Stimulated activated CD4-positive, alpha-beta T cell treated with anti-CD3 and anti-CD28 coated beads, Interleukin-15, amount 100 ng/mL, for 1 hour (primary cell): ENCODE measurements at places on chromosomes 4 and X.

DNA sequence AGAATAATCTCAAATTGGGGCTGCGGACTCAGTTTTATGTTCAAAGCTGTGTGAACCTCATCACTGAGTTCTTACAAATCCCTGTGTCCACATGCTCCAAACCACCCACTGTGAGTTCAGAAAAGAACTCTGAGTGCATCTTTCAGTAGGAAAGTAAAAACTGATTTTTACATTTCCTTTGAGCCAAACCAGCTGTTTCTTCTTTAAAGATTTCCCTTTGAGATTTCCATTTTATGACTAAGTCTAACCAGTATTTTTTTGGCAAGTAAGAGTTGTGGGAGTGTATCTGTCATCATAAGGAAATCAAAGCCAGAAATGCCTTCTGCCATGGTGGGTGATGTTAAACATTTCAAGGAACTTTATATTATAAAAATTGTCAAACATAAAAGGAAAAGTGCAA, 100.0 kb downstream of the TET2 start:
- DNase-seq, result no peak

DNA sequence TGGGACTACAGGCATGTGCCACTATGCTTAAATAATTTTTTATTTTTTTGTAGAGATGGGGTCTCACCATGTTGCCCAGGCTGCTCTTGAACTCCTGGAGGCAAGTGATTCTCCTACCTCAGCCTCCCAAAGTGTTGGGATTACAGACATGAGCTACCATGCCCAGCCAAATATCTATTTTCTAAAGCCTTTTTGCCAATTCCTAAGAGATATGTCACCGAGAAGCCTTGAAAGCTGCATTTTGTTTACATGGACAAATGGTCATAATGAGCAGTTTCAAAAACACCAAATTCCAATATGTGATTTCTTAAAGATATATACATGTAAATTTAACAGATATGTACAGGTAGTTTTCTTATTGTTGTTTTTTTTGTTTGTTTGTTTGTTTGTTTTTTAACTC, 33.0 kb upstream of the PGRMC2 start:
- no peak for DNase-seq

DNA sequence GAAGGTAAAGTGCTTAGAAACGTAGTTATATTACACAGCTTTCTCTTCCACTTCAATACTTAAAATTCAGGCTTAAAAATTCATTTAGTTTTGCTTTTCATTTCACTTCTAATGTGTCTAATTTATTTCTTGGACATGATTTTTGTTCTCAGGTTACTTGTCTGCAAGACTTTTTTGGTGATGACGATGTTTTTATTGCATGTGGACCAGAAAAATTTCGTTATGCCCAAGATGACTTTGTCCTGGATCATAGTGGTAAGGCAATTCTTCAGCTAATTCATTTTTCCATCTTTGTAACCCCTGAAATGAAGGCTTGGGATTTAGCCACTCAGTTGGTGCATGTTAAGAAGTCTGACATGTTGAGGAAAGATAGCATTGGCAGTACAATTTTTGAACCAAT, 114.7 kb downstream of the DCLK2 start:
- DNase-seq, result no peak

DNA sequence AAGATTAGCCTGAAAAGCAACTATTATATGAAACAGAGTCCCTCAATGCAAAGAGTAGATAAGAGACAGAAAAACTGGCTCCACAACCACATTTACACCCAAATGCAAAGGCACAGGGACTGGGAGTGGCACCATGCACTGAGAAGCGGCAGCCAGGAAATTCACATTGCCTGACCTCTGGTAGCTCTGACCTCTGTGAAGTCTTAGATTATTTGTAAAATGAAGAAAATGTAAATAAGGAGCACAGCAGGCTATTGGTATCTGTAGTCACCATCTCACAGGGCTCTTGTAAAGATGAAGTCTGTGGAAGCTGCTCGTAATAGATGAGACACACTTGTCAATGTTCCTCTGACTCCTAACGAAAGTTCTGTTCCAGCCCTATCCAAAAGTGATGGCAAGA, 69.7 kb downstream of the FAT1 start:
- no peak for DNase-seq

DNA sequence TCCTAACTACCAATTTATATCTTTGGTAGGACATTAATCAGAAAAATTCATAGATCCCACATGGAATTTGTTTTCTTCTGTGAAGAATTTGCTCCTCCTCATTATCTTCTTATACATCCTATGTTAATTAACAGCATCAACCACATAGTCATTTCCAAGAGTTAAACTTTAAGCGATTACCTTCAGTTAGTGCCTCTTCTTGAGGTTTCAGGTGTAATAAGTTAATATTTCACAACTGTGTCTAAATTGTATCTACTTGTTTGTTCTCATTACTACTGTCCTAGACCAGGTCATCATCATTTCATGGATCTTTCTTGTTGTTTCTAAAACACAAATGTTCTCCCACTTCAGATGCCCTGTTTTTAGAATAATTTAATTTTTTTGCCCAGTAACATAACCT, 457.9 kb downstream of the FAT4 start:
- DNase-seq, result no peak

GRCh38 chr4:86818211-86818610, 31.0 kb downstream of the SLC10A6 start:
- DNase-seq, result no peak

DNA sequence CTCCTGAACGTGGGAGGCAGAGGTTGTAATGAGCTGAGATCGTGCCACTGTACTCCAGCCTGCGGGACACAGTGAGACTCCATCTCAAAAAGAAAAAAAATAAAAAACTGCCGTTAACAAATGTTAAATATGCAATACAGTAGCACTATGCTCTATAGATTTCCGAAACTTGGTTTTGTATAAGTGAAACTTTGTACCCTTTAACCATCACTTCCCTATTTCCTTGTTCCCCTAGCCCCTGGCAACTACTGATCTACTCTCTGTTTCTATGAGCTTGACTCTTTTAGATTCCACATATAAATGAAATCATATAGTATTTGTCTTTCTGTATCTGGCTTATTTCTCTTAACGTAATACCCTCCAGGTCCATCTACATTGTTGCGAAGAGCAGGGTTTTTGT, 74.1 kb downstream of the TAB3 start:
- DNase-seq, result no peak

- no peak for DNase-seq
These were observed 94.9 kb upstream of the MYOZ2 start for GRCh38 chr4:119040694-119041185.

- DNase-seq, result no peak
These were observed 54.1 kb upstream of the CDKN2AIP start for GRCh38 chr4:183390374-183390773.

- no peak for DNase-seq
These were observed 88.1 kb downstream of the RPA4 start for GRCh38 chrX:96971812-96972211.

GRCh38 chr4:53908661-53909078, 155.7 kb downstream of the CHIC2 start:
- DNase-seq, result no peak

- no peak for DNase-seq
These were observed 56.7 kb downstream of the PCDH19 start for GRCh38 chrX:100353326-100353725.

GRCh38 chrX:108309144-108309543, 129.1 kb downstream of the COL4A6 start:
- no peak for DNase-seq

DNA sequence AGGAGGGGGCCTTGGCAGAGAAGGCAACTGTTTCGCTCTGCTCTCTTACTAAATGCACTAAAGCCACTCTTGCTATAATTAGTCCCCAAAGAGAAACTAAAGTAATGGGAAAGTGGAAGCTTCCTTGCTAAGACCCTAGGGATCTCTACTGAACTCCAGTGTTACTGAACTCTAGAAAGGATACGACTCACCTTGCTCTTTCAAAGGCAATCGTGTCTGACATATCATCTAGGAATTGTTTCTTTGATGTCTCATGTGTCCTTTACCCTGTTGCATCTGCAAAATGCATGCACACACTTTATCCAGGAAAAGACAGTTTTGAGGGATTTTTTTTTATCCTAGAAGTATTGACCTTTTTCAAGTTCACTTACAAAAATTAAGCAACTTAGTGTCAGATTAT, 148.1 kb upstream of the FAM9B start:
- no peak for DNase-seq

GRCh38 chr4:109010521-109010920, 247.7 kb upstream of the ETNPPL start:
- DNase-seq, result no peak

DNA sequence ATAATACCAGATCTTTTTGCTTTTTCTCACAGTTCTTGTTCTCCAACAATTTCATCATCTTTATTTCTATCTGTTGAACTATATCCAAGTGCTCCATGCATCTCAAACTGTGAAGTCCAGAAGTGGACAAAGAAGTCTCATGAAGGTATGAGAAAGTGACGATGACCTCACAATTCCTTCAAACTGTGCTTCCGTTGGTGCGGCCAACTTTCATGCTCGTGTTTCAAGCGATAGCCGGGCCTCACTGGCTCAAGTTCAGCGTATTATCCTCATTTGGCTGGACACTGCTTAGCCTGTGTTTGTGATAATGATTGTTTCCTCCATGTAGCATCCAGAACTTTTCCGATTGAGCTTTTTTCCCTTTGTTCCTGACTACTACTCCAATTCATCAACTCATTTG, 143.1 kb downstream of the PALLD start:
- no peak for DNase-seq

DNA sequence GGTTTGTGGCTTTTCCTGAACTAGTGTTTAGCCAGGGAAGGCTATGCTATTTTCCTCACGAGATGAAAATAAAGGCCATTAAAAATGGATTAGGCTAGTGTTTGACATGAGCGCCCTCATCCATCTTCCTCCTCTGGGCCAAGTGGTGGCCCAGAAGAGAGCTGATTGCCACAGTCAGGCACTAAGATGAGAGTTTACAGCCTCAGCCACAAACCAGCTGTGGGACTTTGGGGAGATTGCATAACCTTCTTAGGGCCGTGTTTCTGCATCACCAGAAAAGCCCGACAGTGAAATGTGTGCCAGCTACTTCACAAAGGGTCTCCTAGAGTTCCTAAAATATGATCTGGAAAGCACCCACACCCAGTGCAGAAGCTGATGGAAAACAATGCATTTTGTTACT, 42.3 kb upstream of the LNX1 start:
- DNase-seq, result no peak

GRCh38 chr4:77349796-77350195, 192.8 kb downstream of the CCNG2 start:
- no peak for DNase-seq
